Hippocampal formation (tissue), 2 donors: ENCODE measurements at places on chromosomes 5 and 9.

GRCh38 chr9:77512876-77513275, 135.2 kb downstream of the GNA14 start:
- DNase-seq: no peak

- DNase-seq: no peak
These were observed 1.1 kb upstream of the PROB1 start for GRCh38 chr5:139395844-139396640.

DNA sequence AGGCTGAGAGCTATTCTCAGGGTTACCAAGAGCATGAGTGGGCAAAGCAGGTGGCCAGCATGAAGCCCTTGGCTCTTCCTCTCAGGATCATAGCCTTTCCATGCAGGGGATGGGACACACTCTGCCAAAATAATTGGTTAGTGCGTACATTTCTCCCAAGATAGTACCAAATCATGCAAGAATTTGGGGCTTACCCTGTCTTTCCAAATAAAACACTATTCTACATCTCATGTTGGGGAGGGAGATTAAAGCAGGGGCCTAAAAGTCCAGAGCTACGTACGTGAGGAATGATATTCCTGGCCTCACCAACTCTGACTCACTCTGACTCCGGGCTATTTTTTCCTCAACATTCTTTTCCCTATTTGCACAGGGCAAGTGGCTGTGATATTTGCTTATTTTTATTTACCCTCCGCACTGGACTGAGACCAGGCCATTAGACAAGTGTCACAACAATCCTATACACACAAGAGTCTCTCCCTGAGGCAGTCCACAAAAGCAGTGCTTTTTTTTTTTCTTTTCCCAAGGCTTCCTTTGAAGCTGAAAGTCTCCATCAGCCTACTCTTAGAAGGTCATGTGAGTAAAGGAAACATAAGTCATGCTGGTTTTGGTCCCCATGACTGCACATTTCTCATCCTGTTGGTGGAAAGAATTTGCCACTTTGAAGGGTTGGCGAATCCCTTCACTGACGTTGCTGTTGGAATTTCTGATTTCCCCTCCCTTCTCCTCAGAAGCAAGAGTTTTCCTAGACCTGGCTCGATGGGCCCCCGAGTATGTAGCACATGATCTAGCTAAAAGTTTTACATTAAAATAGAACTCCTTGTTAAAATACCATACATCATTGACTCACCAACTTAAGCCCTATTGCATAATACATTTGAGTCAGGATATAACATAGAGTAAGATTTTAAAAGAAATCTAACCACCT, 40.0 kb downstream of the TMEM252 start:
- no peak for DNase-seq

DNA sequence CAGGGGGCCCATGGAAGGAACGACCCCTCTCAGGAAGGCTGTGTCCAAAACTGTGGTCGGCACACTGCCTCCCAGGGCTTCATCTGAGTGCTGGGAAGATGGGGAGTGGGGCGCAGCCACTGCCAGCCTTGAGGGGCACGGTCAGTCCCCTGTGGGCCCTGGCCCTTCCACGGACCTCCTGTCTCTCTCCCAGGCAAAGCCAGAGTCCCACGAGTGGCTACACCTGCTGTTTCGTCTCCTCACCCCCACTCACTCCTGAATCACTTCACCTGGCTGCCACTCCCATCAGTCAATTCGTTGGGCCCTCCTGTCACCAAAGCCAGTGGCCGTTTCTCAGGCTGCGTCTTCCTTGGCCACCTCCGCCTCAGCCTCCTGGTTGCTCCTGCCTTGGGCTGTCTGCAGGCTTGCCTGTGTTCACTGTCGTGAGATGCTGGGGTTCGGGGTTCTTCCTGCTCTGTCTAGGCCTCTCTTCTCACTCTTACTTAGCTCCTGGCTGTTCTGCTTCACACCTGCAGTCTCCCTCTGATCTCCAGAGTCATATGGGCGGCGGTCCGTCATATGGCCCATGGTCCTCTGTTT, 58.8 kb upstream of the RNF130 start:
- no peak for DNase-seq

GRCh38 chr5:159638481-159638880, 277.8 kb upstream of the ADRA1B start:
- no peak for DNase-seq
